ENCODE measurements at places on chromosomes 2 and 18.

GRCh38 chr2:98583816-98584618 is 24.3 kb downstream of the COA5 start:
- DNase-seq: no peak

DNA sequence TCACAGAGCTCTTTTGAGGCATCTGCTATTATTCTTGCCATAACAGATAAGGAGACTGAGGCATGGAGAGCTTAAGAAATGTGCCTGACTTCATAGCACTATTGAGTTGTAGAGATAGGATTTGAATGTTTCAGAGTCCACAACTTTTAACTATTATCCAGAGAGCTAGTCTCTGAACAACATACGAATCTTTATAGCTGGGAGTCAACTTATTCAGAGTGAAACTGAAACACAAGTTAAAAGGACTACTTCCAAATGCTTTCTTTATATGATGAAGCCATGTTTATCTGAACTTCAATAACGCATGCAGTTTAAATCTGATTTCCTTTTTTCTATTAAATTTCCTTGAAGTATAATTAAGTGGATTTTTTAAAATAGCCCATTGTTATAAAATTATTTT is 268.8 kb downstream of the IKZF2 start:
- DNase-seq: no peak

- DNase-seq: no peak
Measured at GRCh38 chr2:9033385-9034168, 30.1 kb upstream of the MBOAT2 start.

DNA sequence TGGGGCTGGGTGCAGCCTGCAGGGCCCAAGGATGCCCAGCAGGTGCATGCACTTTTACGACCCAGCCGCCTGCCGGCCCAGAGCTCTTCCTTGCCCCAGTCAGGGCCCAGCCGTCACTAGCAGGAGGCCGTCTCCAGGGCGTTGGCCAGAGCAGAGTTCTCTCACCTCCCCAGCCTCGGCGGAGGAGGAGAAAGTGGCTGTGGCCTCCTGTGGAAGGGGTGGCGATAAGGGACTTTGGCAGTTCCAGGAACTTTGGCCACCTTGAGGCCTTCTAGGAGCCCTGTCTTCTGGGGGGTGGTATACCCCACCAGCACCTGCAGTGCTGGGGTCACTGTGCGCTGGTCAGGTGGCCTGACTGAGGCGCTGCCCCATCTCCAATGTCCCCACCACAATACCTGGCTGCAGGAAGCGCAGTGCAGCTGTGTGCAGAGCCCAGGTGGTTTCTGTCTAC is 22.0 kb downstream of the NPPC start:
- no peak for DNase-seq

- no peak for DNase-seq
Measured at GRCh38 chr18:75052475-75052874, 156.5 kb downstream of the PTGR3 start.

- peak; percentile 1 for DNase-seq
Measured at GRCh38 chr2:162581959-162582798, 238.2 kb downstream of the GCA start.

DNA sequence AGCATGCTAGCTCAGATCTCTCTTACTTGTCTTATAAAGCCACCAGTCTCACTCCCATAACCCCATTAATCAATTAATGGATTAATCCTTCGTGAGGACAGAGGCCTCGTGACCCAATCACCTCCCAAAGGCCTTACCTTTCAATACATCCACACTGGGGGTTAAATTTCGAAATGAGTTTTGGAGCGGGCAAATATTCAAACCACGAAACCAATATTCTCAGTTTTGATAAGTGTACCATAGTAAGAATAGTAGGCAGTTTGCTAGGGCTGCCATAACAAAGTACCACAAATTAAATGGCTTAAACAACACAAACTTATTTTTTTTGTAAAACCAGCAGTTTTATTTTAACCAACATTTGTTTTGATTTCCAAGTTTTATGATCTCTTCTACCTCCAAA is 15.2 kb downstream of the HIBCH start:
- no peak for DNase-seq

DNA sequence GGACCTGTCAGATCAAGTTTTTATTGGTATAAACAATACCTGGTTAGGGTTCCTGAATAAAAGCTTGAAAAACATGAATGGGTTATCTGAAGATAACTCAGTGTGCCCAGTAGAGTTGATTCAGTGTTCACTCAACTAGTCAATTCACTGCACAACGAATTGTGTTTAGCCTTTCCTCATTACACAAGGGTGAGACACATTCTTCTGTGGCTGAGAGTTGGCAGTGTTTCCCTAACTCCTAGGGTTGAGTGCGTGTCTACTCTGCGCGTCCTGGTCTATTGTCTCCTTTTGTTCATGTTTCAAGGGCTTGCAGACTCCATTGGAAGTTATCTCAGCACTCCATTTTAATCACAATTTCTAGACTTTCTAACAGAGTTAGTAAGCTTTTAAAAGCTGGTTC is 32.8 kb upstream of the TMEM178A start:
- no peak for DNase-seq

- DNase-seq: no peak
Measured at GRCh38 chr2:239224199-239224570, 176.6 kb downstream of the HDAC4 start.

GRCh38 chr2:142688856-142689605 is 188.4 kb upstream of the KYNU start:
- no peak for DNase-seq

DNA sequence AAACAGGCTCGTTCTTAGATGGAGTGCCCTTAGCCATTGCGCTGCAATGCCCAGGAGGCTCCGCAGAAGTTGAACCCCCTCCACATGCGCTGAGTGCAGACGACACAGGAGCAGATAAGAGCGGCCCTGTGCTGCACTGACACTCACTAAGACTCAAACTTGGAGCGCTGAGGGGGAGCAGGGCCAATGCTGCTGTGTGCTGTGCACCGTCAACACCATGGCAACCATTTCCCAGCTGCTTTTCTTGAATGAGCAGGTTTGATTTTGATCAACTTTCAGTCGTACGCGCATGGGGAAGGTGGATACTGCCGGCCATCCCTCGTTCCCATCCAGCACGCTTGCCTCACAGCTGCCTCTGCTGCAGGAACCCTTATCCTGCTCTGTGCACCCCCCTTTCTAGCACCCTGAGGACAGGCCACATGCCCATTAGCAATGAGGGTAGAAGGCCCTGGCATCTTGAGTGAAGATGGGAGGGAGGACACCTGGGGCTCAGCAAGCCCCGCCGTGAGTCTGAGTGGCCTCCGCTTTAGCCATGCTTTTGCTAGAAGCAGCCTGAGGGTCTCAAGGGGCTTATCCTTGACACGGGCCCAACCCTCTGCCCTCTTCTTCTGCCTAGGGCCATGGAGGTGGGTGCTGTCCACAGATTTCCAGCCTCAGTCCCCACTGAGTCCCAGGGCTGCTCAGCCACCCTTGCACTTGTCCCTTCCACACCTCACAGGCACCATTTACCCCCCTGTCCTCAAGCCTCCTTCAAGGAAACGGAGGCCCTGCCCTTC is 271.9 kb downstream of the PHLPP1 start:
- DNase-seq: no peak

All from HS-27A (cell line).